ENCODE measurements at places on chromosomes 11 and 22. TPM values are rescaled to one million over a fixed set of nuclear protein-coding genes. Genes with fewer than 3 reads are reported as not detected.

- DNase-seq: no peak
Observed at GRCh38 chr22:42760806-42761565, 40.3 kb upstream of the A4GALT start.

- DNase-seq: peak; percentile 79
Observed at GRCh38 chr22:32202539-32203180, 2.2 kb downstream of the RFPL2 start.

Gene CCND1
- 118 TPM for total RNA-seq

- DNase-seq: no peak
Observed at GRCh38 chr11:45374653-45375059, 88.5 kb upstream of the SYT13 start.

DNA sequence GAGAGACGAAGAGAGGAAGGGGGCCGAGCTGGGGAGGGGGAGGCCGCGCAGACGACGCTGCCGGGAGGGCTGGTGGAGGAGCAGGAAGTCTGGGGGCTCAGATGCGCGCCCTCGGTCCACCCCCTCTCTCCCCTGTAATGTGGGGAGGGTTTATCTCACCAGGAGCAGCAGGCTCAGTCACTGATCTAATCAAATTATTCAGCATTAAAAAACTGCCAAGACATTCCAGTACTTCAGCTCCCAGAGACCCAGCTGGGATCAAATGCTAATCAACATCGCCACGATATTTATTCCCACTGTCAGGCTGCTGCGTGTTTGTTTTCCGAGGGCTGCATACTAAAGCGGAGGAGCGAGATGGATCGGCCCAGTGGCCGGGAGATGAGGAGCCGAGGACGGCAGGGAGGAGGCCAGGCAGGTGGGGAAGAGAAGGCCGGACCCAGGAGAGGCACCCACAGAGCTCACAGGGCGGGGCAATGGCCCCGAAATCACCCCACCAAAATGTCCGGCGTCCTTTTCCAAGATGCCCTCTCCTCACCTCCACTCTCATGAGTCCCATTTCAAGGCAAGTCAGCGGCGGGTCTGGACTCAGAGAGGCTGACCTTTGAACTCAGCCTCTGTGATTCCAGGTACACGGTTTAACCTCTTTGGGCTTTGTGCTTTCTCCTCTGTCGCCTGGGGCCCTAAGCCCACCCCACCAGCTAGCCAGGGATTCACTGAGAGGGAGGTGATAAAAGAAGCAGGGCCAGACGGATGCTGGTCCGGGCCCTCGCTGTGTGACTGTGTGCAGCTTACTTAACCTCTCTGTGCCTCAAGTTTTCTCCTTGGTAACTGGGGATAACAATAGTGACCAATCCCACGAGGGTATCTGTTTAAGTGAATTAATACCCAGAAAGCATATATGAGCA lies 502.1 kb downstream of the MN1 start:
- DNase-seq: no peak

DNA sequence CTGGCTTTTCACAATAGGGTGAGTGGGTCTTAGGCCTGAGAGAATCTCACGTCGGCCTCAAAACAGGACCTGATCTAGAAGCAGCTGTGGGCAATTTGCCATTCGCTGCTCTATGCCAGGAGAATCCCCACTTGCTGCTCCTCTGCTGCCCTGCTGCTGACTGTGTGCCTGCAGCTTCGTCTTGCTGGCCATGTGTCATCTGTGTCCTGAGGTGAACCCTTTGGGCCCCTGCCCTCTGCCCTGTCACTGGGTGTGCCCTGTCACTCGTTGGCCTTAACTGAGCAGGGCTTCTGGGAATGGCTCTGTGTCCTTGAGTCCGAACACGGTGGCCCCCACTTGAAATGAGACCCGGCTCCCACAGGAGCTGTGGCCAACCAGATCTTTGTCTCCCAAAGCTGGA lies 6.2 kb downstream of the NAA40 start:
- no peak for DNase-seq
